ENCODE measurements at places on chromosomes 5 and 9.

DNA sequence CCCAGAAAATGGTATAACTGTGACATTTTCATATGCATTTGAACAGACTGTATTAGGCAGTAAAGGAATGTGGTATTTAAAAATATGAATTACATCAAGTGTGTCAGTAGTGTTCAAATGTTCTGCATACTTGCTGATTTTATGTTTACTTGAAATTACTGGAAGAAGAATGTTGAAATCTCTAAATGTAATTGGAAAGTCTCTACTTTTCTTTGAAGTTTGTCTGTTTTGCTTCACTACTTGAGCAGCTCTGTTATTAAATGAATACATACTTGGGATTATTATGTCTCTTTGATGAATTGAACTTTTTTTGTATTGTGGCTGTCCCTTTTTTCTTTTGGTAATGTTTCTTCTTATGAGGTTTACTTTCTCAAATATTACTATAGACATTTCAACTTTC is 205.6 kb downstream of the TAF11L14 start:
- DNase-seq, result no peak

DNA sequence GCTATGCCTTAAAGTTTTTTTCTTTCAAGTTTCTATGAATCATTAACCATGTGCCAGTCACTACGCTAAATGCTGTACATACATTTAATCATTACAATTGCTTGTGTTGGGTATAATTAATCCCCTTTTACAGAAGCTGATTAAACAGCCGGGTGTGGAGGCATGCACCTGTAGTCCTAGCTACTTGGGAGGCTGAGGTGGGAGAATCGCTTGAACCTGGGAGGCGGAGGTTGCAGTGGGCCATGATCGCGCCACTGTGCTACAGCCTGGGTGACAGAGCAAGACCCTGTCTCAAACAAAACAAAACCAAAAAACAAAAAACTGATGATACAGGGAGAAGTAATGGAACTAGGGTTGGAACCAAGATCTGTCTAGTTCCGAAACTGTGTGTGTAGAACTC is 1.2 kb upstream of the UBE2R2 start:
- DNase-seq, result no peak

DNA sequence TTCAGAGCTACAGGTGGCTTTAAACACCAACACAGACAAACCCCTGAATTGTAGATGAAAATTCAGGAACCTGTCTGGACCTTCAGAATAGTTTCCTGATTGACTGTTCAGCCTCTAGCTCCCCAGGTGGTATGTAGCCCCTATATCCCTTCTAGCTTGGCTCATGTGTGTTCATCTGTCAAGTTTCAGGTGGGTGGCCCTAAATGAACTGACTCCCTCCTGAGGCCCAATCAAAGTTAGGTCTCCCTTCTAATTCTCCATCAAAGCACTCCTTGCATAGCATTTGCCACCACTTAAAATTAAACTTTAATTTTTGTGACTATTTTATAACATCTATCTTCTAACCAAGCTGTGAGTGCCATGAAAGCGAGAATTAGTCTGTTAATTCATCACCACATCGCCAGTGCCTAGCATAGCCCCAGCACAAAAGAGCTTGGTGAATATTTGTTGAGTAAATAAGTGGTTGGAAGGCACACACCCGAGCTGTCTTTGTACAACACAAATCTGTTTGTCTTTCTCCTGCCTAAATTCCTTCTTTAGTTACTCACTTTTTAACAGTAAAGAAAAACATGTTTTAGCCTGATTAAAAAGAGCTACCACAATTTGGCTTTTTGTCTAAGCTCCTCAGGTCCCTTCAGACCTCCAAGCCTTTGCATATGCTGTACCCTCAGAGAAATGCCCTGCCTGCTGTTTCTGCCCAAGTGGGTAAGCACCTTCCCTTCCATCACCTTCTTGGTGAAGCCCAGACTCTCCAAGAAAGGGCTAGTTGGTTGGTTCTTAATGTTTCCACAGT is 138.1 kb upstream of the HMHB1 start:
- DNase-seq, result no peak

- no peak for DNase-seq
These were observed 1.6 kb upstream of the TGFBR1 start for GRCh38 chr9:99103054-99103895.

DNA sequence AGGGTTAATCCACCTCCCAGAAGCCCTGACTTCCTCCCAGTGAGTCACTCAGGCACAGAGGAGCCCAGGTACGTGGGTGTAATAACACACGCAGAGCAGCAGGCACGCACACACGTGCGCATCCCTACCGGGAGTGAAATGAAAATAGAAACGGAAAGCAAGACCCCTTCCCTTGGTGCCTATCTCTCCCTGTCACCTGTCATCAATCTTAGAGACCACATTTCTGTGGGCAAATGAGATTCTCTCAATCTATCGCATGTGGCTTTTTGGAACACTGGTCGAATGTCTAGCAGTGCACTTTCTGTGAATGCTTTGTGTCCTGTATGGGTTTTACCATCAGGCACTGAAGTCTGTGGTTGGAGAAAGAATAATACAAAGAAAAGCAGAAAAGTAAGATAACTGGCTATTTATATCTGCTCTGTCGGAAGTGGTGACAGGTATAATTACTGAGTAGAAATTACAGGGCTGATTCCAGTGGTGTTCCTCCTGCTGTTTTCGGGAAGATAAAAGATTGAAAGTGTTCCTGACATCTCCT is 137.7 kb upstream of the GRIA1 start:
- no peak for DNase-seq

DNA sequence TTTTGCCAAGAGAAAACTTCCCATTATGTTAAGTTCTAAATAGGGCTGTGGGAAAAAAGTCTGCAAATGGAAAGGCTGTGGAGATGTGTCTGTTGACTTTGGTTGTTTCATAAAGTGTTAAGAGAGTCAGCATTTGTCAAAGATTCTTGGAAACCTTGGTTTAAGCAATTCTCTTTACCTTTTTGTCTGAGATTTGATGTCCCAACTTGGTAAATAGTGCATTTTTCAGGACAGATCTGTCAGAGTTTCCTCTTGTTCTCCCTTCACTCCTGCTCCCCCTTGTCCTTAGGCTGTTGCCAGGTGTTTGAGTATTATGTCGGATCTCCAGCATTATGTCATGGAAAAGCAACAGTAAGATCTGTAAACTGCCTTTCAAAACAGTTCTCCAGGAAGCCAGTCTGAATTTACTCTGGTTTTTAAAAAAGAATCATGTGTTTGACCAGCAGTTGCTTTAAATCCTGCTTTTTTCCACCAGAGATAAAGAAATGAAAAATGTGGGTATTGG is 79.1 kb upstream of the ADAMTSL1 start:
- DNase-seq, result no peak

DNA sequence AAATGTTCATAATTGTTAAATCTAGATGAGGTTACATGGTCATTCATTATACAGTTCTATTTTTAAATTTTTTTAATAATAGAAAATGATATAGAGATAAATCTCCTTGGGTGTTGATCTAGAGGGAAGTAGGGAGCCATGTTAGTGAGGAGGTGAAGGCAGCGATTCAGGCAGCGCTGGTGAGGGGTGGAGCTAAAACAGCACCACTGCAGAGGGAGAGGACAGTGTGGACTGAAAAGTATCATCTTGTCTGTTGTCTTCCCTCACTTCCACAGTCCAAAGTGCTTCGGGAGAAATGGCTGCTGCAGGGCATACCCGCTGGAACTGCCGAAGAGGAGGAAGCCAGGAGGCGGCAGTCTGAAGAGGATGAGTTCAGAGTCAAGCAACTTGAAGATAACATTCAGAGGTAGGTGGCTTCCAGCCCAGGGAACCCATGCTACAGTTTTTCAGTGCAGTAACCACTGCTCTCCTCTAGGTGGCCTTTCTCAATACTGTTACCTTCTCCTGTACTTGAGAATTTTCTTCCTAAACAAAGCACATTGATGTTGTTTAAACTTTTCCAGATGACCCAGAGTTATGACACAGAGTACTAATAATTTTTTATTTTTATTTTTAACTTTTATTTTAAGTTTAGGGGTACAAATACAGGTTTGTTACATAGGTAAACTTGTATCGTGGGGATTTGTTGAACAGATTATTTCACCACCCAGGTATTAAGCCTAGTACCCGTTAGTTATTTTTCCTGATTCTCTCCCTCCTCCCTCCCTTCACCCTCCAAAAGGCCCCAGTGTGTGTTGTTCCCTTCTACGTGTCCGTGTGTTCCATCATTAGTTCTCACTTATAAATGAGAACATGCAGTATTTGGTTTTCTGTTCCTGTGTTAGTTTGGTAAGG is 100.5 kb downstream of the PALM2AKAP2 start:
- no peak for DNase-seq

GRCh38 chr5:88882276-88883038 is 527 bp downstream of the MEF2C start:
- DNase-seq, result peak; percentile 12

DNA sequence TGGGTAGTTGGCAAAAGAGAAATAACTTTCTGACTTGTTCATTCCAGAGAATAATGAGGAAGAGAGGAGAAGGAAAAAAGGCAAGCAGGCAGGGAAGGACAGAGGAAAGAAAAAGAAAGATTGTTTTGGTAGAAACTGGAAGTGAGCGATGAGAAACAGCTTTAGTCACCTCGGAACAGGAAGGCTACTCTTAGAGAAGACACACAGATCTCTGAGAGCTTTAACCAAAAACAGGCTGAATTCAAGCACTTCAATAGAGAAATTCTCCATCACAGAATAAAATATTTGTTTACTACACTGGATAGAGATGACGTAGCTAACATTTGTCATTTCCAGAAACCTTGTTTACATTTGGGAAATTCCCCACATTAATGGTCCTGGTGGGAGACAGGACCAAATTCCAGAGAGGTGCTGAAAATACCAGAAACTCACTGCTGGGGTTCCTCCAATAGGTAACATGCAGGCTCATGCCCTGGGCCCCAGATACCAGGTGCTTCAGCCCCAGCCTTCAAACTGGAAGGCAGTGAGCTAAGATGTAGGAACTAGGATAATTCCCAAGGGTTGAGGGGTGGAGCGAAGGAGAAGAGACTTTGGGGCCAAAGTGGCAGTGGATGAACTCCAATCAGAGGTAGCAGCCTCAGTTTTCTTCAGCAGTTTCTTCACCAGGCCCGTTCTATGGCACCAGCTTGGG is 227.7 kb upstream of the GRAMD2B start:
- DNase-seq, result no peak
